ENCODE measurements at places on chromosomes 3 and 15. TPM values are rescaled to one million over a fixed set of nuclear protein-coding genes. Genes with fewer than 3 reads are reported as not detected.
A peak's percentile ranks its signal among the peaks of the same experiment; 100 is the strongest.

Gene SLC35G2
- 2.7 TPM for total RNA-seq

Gene MESP1
- 0.75 TPM for total RNA-seq

Gene CELSR3
- 0.22 TPM for total RNA-seq

Gene A4GNT
- total RNA-seq, result not detected

Gene ACKR2
- 0.53 TPM for total RNA-seq

Gene CFAP100
- not detected for total RNA-seq

Gene TXNRD3
- 12.9 TPM for total RNA-seq

Gene SIDT1
- total RNA-seq, result 2.5 TPM

Gene GASK1A
- total RNA-seq, result 14.6 TPM

Gene LPP
- 24.3 TPM for total RNA-seq

Gene RTP1
- total RNA-seq, result 0.04 TPM

DNA sequence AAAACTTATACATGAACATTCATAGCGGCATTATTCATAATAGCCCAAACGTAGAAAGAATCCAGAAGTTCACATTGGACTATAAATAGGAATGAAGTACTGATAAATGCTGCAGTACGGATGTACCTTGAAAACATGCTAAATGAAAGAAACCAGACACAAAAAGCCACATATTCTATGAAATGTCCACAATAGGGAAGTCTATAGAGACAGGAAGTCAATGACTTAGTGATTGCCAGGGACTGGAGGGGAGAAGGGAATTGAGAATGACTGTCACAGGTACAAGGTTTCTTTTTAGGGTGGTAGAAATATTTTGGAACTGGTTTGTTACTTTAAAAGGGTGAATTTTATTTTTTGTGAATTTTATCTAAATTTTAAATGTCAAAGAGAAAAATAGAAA, 71.4 kb upstream of the SKOR1 start:
- no peak overlapping the region for H3K27ac ChIP-seq
- DNase-seq, result no peak
- H3K36me3 ChIP-seq, result no peaks in the 10 kb centered on the region
- no peaks in the 10 kb centered on the region for H3K4me1 ChIP-seq

DNA sequence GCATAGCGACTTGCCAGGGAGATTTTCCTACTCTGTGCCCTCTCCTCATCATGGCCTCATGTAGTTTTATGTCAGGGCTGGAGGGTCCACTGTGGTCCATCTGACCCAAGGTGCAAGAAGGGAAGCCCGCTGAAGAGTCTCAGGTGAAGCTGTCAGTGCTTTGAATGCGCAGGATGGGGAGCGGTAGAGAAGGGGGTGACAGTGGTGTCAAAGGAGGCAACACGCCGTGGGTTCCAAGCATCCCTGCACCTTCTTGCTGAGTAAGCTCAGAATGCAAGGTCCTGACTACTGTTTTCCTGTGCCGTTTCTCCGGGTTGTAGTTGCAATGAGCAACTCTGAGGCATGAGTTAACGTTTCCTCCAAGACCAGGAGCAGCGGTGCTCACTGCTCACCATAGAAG, 44.9 kb upstream of the RAB6B start:
- no peaks in the 10 kb centered on the region for H3K27me3 ChIP-seq
- no peak overlapping the region for H3K4me3 ChIP-seq
- no peak overlapping the region for H3K27ac ChIP-seq

GRCh38 chr15:37015035-37015434, 85.3 kb downstream of the MEIS2 start:
- no peaks in the 10 kb centered on the region for H3K27me3 ChIP-seq
- DNase-seq, result no peak
- no peak overlapping the region for H3K27ac ChIP-seq
- no peak overlapping the region for H3K4me3 ChIP-seq
- H3K36me3 ChIP-seq, result no peaks in the 10 kb centered on the region
- no peaks in the 10 kb centered on the region for H3K4me1 ChIP-seq

GRCh38 chr3:153069598-153070510, 92.2 kb upstream of the RAP2B start:
- H3K36me3 ChIP-seq, result no peaks in the 10 kb centered on the region
- no peak overlapping the region for H3K27ac ChIP-seq
- peak; percentile 58 for DNase-seq
- no peaks in the 10 kb centered on the region for H3K27me3 ChIP-seq

DNA sequence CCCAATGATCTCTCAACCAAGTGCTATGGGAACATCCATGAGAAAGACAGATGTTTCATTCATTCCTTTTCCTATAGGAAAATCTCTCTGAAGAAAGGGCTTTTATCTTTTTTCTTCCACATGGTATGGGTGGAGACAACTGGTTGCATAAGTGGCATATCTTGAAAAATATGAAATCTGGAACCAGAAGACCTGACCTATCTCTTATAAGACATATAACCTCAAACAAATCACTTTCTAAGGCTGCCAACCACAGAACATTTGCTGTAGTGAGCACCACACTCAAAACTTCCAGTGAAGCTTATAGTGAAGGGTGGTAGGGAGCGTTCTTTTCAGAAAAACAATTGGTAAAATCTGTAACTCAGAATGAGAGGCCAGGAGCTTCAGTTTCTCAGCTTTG, 58.5 kb downstream of the SHQ1 start:
- no peak for DNase-seq
- H3K27me3 ChIP-seq, result no peaks in the 10 kb centered on the region
- H3K4me3 ChIP-seq, result no peak overlapping the region
- H3K36me3 ChIP-seq, result peaks cover 6% of the 10 kb centered on the region

- no peaks in the 10 kb centered on the region for H3K27me3 ChIP-seq
- H3K4me3 ChIP-seq, result no peak overlapping the region
- H3K27ac ChIP-seq, result no peak overlapping the region
- DNase-seq, result no peak
- peaks cover 11% of the 10 kb centered on the region for H3K4me1 ChIP-seq
Observed at GRCh38 chr15:73630921-73631362, 2.2 kb downstream of the NPTN start.

GRCh38 chr15:47719730-47720129, 2.4 kb downstream of the SEMA6D start:
- H3K27ac ChIP-seq, result peak overlapping the region; percentile 95
- peaks cover 7% of the 10 kb centered on the region for H3K27me3 ChIP-seq
- H3K4me3 ChIP-seq, result peak overlapping the region; percentile 86
- no peak for DNase-seq
- H3K36me3 ChIP-seq, result peaks cover 4% of the 10 kb centered on the region

DNA sequence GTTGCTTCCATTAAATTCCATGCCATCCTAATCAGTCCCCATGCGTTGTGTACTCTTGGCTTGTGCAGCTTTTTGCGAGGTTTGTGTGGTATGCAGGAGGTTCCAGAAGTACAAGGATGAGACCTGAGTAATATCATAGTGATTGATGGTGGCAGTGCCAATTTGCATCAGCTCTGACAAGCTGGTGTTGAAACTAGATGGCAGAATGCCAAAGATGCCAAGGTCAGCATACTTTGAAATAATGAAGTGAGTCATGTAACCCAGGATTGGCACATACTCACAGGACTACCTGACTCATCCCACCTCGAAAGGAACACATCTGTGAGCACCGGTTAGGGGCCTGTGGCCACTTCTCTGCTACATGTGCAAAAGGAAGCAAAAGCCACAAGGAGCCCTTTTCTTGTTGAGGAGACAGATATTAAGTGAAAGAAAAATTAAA, 14.3 kb downstream of the KAT2B start:
- H3K27me3 ChIP-seq, result no peaks in the 10 kb centered on the region
- peaks cover 24% of the 10 kb centered on the region for H3K4me1 ChIP-seq
- no peaks in the 10 kb centered on the region for H3K36me3 ChIP-seq
- H3K27ac ChIP-seq, result no peak overlapping the region

DNA sequence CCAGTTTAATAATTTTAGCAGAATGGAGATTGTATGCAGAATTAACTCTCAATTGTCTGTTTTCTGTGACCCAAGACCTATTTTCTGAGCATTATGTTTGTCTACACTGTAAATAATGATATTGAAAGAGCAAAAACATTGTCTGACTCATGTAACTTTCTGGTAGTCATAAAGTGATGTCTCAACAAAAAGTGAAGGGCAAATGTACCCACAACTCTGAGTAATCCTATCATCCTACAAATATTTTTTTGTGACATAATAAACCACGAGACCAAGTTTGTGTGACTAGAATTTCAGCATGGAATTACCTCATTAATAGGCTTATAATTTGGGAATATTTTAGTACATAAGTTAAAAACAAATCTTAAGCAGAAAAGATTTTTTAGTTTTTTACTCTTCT, 15.4 kb upstream of the ABHD10 start:
- H3K27me3 ChIP-seq, result no peaks in the 10 kb centered on the region
- H3K36me3 ChIP-seq, result peaks cover 12% of the 10 kb centered on the region
- no peak overlapping the region for H3K27ac ChIP-seq

DNA sequence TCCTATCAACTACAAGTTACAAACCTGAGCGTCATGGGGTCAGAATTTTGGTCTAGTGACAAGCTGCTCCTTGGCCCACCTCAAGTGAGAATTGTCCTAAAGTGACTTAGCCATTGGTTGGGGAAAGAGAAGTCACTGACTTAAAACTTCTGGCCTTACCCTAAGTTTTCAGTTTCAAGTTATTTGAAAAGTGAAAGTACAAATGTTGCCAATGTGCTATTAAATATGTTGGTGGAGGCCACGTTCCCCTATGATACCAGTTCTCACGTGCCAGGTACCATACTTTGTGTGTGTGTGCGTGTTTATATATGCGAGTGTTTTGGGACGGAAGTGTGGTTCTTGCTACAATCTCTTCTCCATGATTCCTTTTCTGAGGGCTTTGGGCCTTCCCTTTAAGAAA, 22.6 kb upstream of the RASGRP1 start:
- H3K4me1 ChIP-seq, result no peaks in the 10 kb centered on the region
- no peak overlapping the region for H3K27ac ChIP-seq
- DNase-seq, result no peak

- peak overlapping the region; percentile 100 for H3K4me3 ChIP-seq
- peaks cover 9% of the 10 kb centered on the region for H3K4me1 ChIP-seq
- no peaks in the 10 kb centered on the region for H3K36me3 ChIP-seq
- DNase-seq, result peak; percentile 30
Observed at GRCh38 chr3:123202451-123202850, 708 bp downstream of the SEC22A start.

- no peak for DNase-seq
- H3K4me3 ChIP-seq, result no peak overlapping the region
- no peaks in the 10 kb centered on the region for H3K36me3 ChIP-seq
Observed at GRCh38 chr3:25027650-25028049, 400.4 kb upstream of the RARB start.

GRCh38 chr3:150527464-150528255, 18.6 kb downstream of the SERP1 start:
- H3K4me1 ChIP-seq, result no peaks in the 10 kb centered on the region
- no peaks in the 10 kb centered on the region for H3K36me3 ChIP-seq
- H3K27ac ChIP-seq, result no peak overlapping the region
- no peak overlapping the region for H3K4me3 ChIP-seq
- DNase-seq, result peak; percentile 36

GRCh38 chr15:80006946-80007345, 36.0 kb upstream of the BCL2A1 start:
- no peak overlapping the region for H3K27ac ChIP-seq
- no peaks in the 10 kb centered on the region for H3K4me1 ChIP-seq
- H3K36me3 ChIP-seq, result no peaks in the 10 kb centered on the region

- H3K36me3 ChIP-seq, result no peaks in the 10 kb centered on the region
- DNase-seq, result no peak
- peaks cover 3% of the 10 kb centered on the region for H3K27me3 ChIP-seq
- H3K27ac ChIP-seq, result no peak overlapping the region
Observed at GRCh38 chr3:140470962-140471361, 206.9 kb upstream of the TRIM42 start.

DNA sequence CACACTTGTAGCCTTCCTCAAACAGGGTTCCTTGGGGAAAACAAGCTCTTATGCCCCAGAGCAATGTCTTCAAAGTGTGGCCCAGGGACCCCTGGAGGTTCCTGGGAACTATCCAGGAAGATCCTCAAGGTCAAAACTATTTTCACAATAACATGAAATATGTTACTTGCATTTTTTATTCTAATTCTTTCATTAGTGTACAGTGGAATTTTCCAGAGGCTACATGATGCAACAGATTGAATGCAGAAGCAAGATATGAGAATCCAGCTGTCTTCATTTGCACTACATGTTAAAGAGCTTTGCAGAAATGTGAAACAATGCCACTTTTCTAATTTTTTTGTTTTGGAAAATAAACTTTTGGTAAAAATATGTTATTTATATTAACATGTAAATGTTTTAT, 190.9 kb downstream of the SLC9A9 start:
- H3K36me3 ChIP-seq, result no peaks in the 10 kb centered on the region
- DNase-seq, result no peak
- no peaks in the 10 kb centered on the region for H3K27me3 ChIP-seq
- H3K4me1 ChIP-seq, result no peaks in the 10 kb centered on the region
- no peak overlapping the region for H3K4me3 ChIP-seq

GRCh38 chr3:179000144-179000543, 71.5 kb downstream of the ZMAT3 start:
- no peak for DNase-seq
- no peak overlapping the region for H3K27ac ChIP-seq
- no peak overlapping the region for H3K4me3 ChIP-seq
- H3K36me3 ChIP-seq, result no peaks in the 10 kb centered on the region
- H3K27me3 ChIP-seq, result no peaks in the 10 kb centered on the region

DNA sequence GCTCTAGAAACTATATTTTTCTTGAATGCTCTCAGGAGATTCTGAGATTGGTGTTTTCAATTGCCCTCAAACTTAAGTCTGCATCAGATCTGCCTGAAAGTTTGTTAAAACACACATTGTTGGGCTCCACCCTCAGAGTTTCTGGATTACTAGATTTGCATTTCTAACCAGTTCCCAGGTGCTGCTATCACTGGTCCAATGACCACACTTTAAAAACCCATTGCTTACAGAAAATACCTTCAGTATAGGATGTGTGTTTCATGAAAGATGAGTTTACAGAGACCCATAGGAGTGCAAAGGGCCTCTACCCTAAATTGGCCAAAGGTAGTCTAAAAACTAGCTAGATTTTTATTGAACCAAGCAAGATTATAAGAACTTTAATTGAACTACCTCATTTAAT, 17.8 kb downstream of the GRM7 start:
- no peak for DNase-seq
- no peak overlapping the region for H3K27ac ChIP-seq
- H3K36me3 ChIP-seq, result no peaks in the 10 kb centered on the region
- H3K4me3 ChIP-seq, result no peak overlapping the region
- no peaks in the 10 kb centered on the region for H3K4me1 ChIP-seq
- H3K27me3 ChIP-seq, result no peaks in the 10 kb centered on the region

- no peaks in the 10 kb centered on the region for H3K27me3 ChIP-seq
- H3K27ac ChIP-seq, result no peak overlapping the region
- peaks cover 6% of the 10 kb centered on the region for H3K36me3 ChIP-seq
- DNase-seq, result no peak
Observed at GRCh38 chr3:23981136-23981535, 36.0 kb downstream of the NR1D2 start.

Data from muscle of leg (tissue), 16 donors.